EL (cell line): ENCODE measurements at places on chromosomes 16 and 17.

DNA sequence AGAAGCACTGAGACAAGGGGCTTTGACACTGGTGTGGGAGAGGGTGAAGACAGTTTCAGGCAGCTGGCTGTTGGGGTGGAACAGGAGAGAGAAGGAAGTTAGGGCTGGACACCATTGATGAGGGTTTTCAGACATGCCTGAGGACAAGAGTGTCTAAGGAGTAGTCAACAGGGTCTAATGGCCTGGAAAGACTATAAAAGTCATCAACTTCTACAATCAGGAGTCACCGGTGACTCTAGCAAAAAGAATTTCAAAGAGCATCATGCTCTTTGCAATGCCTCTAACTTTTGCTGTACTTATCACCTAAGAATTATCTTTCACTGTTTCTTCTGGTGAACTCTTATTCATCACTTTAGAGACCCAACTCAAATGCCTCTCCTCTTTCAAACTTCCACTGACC is 213.9 kb downstream of the C16orf78 start:
- no peak for DNase-seq

GRCh38 chr17:48352630-48353029 is 77.4 kb downstream of the SKAP1 start:
- no peak for DNase-seq

DNA sequence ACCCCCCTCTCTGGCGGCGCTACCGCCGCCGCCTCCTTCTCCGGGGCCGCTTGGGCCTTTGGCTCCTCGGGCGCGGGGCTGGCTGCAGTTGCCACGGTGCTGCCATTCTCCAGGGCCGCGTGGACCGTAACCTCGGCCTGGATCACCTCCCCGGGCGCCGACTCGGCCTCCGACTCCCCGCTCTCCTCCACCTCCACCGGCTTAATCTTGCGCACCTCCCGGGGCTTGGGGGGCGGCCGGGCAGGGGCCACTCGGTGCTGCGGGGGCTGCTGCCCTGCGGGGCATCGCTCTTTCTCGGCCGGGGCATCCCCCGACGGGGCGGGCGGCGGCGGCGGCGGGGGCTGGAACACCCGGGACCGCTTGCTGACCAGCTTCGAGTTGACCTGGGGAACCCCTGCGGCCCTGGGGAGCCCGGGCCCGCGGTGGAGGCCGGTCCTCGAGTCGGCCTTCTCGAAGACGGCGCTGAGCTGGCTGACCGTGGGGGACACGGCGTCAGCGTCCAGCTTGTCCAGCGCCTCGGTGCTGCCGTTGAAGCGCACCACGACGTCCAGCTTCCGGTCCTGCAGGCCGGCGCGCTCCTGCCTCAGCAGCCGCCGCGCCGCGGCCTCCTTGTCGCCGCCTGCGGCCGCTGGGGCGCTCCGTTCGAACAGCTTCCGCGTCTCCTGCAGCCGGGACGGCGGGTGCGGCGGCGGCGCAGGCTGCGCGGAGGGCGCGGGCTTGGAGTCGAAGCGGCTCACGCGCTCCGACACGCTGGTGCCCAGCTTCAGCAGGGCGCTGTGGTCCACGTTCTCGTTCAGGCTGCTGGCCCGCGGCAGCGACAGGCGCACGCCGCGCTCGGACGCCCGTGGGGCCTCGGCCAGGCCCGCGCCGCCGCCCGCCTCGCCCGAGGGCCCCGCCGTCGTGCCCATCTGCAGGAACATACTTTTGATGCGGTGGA is 792 bp downstream of the PPP1R9B start:
- DNase-seq = peak; percentile 65

DNA sequence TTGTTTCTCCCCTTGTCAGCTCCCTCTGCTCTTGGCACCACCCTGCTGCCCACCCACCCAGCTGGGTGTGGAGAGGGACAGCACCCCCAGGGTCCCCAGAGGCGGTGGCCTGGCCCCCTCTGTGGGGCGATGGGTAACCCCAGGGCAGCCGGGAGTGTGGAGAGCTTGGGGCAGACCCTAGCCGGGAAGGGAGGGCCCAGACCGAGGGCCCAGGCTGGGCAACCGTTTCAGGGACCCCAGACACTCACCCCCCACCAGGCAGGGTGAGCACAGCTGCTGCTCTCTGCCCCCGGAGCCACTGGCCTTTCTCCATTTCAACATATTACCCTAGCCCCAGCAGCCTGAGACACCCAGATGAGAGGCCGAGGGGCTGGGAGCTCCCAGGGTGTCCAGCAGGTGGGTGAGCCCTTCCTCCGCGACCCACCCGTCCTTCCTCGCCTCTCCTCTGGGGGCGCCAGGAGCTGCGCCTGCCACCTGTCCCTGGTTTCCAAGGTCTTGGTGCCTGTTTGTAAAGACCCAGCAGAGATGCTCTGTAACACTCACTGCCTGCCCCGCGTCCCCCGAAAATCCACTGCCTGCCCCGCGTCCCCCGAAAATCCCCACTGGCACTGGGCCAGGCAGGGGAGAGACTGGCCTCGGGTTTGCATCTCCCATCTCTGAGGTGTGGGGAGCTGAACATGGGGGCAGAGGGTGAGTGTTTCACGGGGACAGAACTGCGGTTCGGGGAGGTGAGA is 45.4 kb downstream of the BAHCC1 start:
- DNase-seq = no peak

DNA sequence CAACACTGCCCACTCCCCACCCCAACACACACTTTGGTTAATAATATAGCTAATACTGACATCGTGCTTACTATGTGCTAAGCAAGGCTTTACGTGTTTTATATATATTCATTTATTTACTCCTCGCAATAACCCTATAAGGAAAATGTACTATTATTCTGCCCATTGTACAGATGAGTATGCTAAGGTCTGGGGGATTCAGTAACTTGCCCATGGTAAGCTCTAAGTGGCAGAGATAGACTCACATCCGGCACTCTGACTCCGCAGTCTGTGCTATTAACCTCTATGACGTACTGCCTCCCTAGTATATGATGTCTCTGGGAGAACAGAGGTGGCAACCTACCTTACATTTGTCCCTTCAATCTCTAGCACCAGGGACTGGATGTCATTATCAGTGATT is 12.7 kb downstream of the CFAP20 start:
- DNase-seq = no peak

- DNase-seq = peak; percentile 58
Observed at GRCh38 chr17:16353317-16354174, at the start of gene CENPV. CENPV (minus strand) TSS chr17:16353469; CDS start chr17:16353436, 33 bp downstream.

DNA sequence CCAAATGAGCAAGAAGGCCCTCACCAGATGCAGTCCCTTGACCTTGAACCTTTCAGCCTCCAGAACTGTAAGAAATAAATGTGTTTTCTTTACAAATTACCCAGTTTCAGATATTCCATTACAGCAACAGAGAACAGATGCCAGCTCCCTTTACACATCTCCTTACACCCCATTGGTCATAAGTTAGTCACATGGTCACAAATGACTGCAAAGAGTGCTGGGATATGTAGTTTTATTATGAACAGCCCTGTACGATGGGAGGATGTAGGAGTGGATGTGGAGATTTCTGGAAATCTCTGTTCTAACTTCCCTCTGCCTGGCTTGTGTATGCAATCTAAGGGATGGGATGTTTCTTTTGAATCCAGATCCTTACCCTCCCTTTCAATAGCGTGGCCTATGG is 13.3 kb upstream of the RPL38 start:
- peak; percentile 34 for DNase-seq

GRCh38 chr17:32504166-32504990 is 17.6 kb downstream of the CDK5R1 start:
- DNase-seq = peak; percentile 83

DNA sequence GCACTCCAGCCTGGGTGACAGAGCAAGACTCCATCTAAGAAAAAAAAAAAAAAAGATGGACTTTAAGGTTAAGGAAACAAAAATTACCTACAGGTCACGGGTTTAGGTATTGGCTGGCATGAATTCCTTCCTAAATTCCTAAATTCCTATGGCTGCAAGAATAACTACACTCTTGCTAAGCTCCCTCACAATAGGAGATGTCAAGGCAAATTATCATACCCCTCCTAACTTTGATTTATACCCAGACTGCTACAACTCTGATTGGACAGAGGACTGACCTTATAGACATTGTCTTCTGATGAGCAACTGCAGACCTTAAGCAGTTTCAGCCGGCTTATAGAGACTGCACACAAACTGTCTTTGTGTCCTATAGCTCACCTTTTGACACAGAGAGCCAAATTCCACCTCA is 25.1 kb upstream of the TMC7 start:
- no peak for DNase-seq

- DNase-seq = no peak
Observed at GRCh38 chr17:39527220-39527813, 66.0 kb downstream of the CDK12 start.

DNA sequence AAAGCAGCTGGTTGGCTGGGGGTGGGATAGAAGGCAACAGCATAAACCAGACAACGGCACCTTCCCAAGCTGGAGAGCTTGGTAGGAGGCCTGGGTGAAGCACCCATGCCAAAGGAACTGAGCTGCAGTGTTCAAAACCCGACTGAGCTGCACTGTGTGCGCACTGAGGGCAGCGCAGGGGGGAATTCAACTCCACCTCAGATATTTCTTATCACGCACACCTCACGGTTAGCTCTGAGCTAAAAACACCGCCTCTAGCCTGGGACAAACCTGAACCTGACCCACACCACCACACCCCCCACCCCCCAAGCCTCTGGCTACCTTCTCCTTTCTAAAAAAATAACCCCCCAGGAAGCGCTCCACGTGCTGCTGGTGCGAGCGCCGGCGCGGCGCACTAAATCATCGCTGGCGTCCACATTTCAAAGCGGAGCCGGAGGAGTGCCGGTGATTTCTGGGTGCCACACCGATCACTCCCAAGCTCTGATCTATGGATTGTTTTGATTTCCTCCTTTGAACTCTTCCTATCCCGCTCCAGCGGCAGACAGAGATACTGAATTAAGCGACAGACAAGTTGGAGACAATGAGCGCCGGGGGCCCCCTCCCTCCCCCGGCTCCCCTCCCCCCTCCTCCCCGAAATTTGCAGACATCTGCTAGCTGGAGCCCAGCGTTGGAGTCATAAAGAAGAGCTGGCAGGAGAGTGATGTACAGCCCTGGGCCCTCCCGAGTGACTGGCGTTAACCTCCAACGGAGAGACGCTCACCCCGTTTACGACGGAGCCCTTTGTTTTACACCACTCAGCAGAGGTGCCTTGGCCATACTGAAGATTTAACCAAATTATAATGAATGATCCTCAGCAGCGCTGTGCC is 85.0 kb downstream of the NOG start:
- DNase-seq = no peak

GRCh38 chr16:58467905-58468304 is 32.0 kb upstream of the NDRG4 start:
- no peak for DNase-seq

DNA sequence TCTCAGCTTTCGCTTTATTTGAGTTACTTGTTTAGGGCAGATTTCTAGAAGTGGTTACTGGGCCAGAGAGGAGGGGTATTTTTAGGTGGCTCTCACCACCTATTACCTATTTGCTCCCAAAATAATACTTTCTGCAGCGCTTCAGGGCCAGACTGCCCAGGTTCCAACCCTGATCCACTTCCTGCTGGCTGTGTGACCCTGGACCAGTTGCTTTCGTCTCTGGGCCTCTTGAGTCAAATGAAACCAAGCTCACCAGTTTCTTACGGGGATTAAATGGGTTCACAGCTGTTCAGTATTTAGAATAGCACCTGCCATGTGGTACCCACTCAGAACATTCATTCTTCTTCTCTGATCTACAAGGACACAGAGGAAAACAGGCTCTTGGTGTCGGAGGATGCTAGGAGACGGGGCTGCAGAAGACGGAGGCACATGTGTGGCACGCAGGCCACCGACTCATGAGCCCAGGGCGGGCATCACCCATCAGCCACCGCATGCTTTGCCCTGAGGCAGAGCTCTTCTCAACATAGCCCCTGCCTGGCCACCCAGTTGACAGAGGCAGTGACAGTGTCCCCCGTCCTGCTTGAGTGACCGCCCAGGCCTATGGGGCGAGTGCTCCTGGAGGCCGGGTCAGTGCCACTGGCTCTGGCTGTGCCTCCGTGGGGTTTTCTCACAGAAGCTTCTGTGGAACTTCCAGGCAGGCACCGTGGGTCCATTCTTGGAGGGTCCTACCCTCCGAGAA is 149.0 kb upstream of the PLCG2 start:
- no peak for DNase-seq

- no peak for DNase-seq
Observed at GRCh38 chr17:62109924-62110323, 44.8 kb upstream of the MED13 start.
